ENCODE measurements at places on chromosomes 1 and 21.

DNA sequence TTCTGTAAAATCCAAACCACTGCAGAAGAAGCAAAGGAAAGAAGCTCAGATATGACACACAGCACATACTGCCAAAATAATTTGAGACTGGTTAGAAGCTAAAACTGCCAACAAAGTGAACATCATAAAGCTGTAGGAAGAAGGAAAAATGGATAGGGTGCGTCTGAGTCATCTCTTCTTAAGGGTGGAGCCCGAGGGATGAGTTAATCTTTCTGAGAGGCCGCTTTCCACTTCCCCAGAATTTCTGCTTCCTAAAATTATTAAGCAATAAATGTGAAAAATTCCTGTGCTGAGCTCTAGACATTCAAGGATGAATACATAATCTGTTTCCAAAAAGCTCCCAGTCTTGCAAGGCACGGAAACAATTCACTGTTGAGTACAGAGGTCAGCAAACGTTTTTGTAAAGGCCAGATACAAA lies 20.1 kb downstream of the PPT1 start:
- no peak for DNase-seq

DNA sequence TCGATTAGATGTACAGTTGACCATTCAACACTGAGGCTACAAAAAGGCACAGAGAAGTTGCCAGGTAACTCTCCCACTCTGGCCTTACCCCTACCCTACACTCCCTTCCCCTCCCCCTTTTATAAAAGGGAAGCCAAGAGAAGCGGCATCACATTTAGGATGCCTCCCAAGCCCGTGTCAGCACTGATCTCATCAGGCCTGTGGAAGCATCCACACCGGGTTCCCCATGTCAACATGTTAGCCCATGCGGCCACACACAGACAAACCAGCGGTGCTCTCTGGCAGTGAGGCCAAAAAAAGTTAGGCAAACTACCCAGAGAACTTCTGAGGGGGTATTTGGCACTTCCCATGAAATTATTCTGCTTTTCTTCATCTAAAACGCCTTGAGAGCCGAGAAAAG lies 29.9 kb downstream of the BCAR3 start:
- DNase-seq = no peak

DNA sequence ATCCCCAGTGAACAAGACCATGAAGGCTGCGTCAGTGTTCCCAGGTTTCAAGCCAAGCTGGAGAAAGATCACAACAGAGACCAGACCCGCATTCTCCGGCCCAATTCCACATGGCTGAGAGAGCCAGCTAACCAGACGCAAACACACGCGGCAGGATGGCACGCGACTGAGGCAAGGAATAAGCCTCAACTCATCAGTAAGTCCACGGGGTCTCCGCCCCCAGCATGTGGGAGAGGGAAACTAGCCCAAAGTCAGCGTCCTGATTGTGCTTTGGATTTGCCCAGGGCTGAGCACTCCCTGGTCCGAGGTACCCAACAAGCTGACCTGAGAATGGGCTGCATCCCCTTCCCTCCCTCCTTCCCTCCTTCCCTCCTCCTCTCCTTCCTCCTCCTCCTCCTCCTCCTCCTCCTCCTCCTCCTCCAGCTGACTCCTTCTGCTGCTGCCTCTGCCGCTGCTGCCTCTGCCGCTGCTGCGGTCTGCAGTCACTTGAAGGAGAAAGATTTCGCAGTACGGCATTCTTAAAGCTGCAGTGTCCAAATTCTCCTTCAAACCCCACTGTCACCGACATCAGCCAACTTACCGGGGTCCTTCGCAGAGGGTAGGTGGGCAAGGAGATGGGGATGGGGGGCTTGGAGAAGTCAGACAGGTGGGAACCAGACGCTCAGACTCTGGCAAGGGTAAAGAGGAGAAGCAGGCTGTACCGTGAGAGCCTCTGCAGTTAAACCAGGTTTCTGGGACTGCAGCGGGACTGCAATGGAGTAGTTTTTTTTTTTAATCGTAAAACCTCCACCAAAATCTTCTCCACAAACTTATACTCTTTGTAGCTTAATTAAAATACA lies 33.0 kb upstream of the H6PD start:
- no peak for DNase-seq

- no peak for DNase-seq
These were observed 27.1 kb downstream of the FTCD start for GRCh38 chr21:46128106-46128932.

GRCh38 chr1:209869291-209870149 lies 41.7 kb downstream of the UTP25 start:
- no peak for DNase-seq

GRCh38 chr1:13642306-13643004 lies 57.5 kb upstream of the PRDM2 start:
- DNase-seq = no peak

GRCh38 chr1:192489748-192490147 lies 85.8 kb upstream of the RGS1 start:
- DNase-seq = no peak

DNA sequence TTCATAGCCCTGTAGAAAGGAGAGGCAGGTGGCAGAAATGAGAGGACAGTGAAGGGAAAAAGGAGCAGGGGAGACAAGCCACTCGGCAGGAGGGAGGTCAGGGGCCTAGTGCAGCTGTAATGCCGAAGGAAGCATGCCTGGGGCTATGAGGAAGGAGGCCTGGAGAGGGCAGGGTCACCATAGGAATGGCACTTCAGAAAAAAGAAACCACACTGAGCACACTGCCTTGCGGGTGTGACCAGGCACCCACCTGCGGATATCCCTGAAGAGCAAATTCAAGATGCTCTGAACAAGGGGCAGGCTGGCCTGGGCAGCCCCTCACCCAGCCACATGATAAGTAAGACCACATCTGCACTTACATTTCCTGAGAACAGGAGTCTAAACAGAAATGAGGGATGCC lies 104.7 kb downstream of the JAK1 start:
- DNase-seq = no peak

DNA sequence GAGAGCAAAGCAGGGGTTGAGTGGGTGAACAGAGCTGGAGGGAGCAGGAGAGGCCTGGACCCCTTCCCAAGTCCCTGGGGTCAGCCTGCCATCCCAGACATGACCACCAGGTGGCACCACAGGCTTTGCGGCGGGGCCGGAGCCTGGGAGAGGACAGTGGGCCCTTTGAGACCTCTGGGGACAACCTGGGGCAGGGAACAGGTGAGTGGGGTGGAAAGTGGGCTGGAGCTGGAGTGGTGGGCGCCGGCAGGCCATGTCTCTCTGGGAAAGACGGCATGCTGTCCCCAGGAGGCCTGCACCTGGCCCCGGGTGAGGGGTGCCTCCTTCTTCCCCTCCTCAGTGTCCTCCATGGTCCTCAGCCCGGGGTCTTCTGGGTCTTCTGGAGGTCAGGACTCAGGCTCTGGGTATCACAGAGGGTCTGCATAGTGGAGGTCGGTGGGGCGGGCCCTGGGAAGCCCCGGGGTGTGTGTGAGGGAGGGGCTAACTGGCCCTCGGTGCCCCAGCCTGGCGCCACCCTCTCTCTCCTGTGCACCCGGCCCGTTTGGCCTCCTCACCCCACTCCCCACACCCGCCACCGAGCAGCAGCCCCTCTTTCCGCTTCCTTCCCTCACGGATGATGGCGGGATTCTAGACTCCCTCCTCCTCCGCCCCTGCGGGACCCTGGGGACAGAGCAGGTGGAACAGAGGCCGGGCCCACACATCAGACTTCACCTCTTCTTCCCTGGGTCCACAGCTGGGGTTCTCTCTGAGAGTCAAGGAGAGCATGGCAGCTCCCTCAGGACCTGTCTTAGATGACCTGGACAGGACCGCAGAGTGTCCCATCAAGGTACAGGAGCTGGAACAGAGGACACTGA lies 28.5 kb upstream of the PKP1 start:
- DNase-seq = peak; percentile 50

GRCh38 chr1:90723590-90724108 lies 6.5 kb upstream of the BARHL2 start:
- DNase-seq = no peak

DNA sequence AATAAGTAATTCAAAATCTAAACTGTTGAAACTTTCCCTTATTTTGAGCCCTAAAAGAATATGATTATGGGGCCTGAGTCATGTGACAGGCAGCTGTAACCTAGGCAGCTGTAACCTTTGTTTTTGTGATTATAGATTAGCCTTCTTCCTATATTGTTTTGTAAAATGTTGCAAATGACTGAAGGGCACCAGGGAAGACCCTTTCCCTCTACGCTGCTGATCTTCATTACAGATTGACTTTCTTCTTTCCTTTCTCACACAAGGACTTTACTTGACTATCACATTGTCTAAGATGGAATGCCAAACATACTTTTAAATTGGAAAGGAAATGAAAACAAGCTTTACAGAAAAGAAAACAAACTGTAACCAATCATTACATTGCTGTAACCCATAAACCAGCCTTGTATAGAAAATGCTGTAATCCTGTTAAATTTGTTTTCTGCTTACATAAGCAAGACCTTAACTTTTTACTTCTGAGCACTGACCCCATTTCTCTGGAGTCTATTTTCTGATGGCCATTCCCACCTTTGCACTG lies 242.2 kb downstream of the RGS7 start:
- DNase-seq = no peak

DNA sequence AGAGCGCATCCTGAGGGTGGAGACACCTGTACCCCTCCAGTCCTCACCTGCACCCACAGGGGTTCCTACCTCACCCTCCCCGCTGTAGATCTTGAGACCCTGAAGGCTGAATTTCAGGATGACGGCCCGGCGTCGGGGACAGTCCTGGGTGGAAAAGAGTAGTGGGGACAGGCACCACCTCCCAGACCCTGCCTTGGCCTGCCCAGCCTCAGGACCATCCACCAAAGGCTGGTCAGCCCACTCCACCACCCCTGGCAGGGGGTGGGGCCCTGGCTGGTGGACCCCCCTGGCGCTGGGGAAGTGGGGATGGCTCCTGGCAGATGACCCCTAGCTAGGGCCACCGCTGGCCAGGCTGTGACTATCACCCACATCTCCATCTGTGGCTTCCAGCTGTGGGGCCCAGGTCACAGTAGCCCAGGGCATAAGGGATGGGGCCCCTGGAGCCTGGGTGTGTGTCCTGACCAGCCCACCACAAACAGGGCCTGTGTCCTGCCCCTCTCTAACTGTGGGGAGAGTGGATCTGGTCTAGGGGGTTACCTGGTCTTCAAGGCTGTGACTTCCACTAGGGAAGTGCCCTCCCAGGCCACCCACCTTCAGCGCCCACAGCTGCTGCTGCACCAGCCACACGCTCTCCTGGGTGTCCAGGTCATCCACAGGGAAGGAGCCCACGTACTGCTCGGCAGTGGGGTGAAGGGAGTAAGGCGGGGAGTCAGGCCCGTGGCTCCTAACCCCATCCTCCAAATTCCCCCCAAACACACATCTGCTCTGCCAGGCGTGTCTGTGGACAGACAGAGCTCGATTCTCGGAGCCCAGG lies 5.4 kb downstream of the SH2D5 start:
- no peak for DNase-seq

All from activated naive CD4-positive, alpha-beta T cell (primary cell).